ENCODE measurements at places on chromosomes 2 and 18.

GRCh38 chr2:26846334-26847306 is 1.3 kb upstream of the DPYSL5 start:
- DNase-seq, result peak; percentile 82

DNA sequence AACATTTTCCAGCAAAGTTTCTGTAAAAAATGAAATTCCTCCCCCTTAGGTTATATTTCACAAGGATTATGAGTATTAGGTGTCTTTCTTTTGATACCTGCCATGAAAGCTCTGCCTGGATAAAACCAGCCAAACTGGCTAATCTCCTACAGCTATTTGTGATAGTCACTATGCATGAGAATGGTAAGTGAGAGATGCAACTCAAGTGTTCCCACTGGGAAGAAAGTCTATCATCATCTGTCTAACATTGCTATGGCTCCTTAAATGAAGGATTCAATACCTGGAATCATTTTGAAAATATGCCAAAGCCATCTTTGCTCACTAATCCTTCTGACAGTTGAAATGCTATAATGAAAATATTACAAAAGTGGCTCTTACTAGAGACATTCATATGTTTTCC is 339.9 kb upstream of the LRRTM4 start:
- DNase-seq, result no peak

DNA sequence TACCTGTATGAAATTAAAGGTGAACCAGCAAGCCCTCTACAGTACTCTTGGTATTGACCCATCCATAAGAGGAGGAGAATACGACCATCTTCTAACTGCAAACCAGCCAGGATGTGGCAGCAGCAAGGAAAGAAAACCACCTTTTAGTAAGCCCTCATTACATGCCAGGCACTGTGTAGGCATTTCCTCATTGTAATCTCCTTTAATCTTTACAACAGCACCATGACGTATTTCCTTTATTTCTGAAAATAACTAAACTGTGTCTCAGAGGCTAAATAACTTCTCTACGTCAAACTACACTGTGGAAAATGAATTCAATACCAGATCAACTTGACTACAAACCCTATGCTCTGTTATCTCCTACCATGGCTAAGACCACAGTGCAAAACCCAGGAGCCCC is 18.2 kb downstream of the WDR35 start:
- no peak for DNase-seq

- no peak for DNase-seq
Measured at GRCh38 chr2:30942419-30942818, 135.2 kb upstream of the CAPN13 start.

DNA sequence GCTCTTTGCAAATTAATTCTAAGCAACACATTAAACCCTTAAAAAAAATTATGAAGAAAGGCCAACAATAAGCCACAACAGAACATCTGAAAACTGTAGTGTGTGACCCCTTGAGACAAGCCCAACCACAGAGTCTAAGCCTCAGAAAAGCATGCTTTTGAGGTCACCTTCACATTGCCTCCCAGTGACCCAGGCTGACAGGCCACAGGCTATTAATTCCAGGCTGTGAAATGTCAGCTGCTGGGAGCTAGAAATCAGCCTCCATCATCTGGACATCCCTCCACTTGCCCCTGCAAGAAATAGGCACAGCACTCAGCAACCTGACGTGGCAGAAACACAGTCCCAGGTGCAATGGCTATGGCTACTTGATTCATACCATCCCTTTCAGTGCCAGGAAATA is 179.4 kb upstream of the ZFP36L2 start:
- DNase-seq, result peak; percentile 16

Data from heart left ventricle (tissue), 16 donors.